ENCODE measurements at places on chromosomes 12 and 14. TPM values are rescaled to one million over a fixed set of nuclear protein-coding genes. Genes with fewer than 3 reads are reported as not detected.

CD69 gene
- not detected for total RNA-seq

MOAP1 gene
- 18.5 TPM for total RNA-seq

CLEC4C gene
- not detected for total RNA-seq

KRT8 gene
- total RNA-seq: 87.0 TPM

VRTN gene
- not detected for total RNA-seq

HCAR1 gene
- total RNA-seq: 5.5 TPM

BATF gene
- not detected for total RNA-seq

KLHL33 gene
- total RNA-seq: not detected

PRPF39 gene
- 27.0 TPM for total RNA-seq

EPYC gene
- total RNA-seq: not detected

STAC3 gene
- total RNA-seq: 1.2 TPM

LYZ gene
- not detected for total RNA-seq

AP5M1 gene
- 28.7 TPM for total RNA-seq

TAS2R9 gene
- total RNA-seq: not detected

FAM186B gene
- 0.33 TPM for total RNA-seq

KRT73 gene
- total RNA-seq: not detected

RAPGEF3 gene
- total RNA-seq: 9.7 TPM

CLEC1A gene
- not detected for total RNA-seq

SERPINA3 gene
- 998 TPM for total RNA-seq

ZNF385A gene
- total RNA-seq: 16.0 TPM

CLEC9A gene
- not detected for total RNA-seq

BDKRB2 gene
- total RNA-seq: 11.7 TPM

CELA1 gene
- total RNA-seq: not detected

RNASE7 gene
- total RNA-seq: 87.2 TPM

RFX4 gene
- total RNA-seq: not detected

IL31 gene
- not detected for total RNA-seq

RTL1 gene
- total RNA-seq: not detected

BEST3 gene
- not detected for total RNA-seq

TOMM20L gene
- not detected for total RNA-seq

KLRC4 gene
- total RNA-seq: not detected

HEBP1 gene
- 13.5 TPM for total RNA-seq

ZNF605 gene
- total RNA-seq: 13.3 TPM

DPPA3 gene
- total RNA-seq: not detected

C12orf54 gene
- 2.8 TPM for total RNA-seq

NGB gene
- 0.33 TPM for total RNA-seq

NRL gene
- 2.2 TPM for total RNA-seq

MYBPC1 gene
- total RNA-seq: not detected
